Epithelial cell of alveolus of lung (primary cell): ENCODE measurements at places on chromosomes 4 and X. TPM values are rescaled to one million over a fixed set of nuclear protein-coding genes. Genes with fewer than 3 reads are reported as not detected.

MAGEA2B gene
- not detected in 2 replicates for total RNA-seq

XAGE1A gene
- not detected in 2 replicates for total RNA-seq

TBX22 gene
- not detected in 2 replicates for total RNA-seq

MGARP gene
- total RNA-seq: 6.1 and 29.9 TPM in 2 replicates

CFAP299 gene
- 0.08 TPM in 1 of 2 replicates, not detected in the other for total RNA-seq
